ENCODE measurements at places on chromosomes 7 and 10.

GRCh38 chr10:82668221-82668895 is 793.4 kb downstream of the NRG3 start:
- no peak for DNase-seq

GRCh38 chr7:33770576-33770975 is 134.8 kb upstream of the BMPER start:
- no peak for DNase-seq

GRCh38 chr10:63547628-63548360 is 26.6 kb downstream of the REEP3 start:
- DNase-seq: no peak

DNA sequence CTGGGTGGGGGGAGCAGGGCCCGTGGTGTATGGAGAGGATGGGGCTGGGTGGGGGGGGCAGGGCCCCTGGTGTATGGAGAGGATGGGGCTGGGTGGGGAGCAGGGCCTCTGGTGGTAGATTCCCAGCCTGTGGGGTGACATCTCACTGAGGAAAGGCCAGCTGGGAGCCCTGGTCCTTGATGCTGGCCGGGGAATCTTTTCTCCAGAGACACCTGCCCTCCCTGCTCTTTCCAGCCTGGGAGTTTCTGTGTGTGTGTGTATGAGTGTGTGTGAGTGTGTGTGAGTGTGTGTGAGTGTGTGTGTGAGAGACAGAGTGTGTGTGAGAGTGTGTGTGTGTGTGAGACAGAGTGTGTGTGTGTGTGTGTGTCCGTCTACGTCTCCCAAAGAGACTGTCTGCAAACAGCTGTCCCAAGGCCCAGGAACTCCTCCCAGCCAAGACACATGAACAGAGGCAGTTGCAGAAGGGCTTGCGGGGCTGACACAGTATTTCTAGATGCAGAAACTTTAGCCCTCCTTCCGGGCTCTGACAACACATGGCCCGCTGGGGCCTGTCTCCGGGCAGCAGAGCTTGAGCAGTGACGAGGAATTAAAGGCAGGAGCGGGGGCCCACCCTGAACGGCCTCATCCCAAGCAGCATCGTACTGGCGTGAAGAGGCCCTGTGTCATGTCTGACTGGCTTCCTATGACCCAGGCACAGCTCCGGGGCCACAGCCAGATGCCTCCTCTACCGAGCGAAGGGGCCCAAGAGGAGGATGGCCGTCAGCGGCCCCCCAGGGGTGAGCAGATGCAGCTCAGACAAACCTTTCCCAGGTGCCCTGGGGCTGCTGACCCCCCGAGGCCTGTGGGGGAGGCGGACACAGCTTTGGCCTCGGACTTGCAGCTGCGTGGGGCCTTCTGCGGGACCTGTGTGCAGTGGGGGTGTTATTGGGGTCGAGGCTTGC is 24.3 kb downstream of the FAM20C start:
- no peak for DNase-seq

- peak; percentile 37 for DNase-seq
Measured at GRCh38 chr7:26397796-26398426, 106.2 kb downstream of the SNX10 start.

DNA sequence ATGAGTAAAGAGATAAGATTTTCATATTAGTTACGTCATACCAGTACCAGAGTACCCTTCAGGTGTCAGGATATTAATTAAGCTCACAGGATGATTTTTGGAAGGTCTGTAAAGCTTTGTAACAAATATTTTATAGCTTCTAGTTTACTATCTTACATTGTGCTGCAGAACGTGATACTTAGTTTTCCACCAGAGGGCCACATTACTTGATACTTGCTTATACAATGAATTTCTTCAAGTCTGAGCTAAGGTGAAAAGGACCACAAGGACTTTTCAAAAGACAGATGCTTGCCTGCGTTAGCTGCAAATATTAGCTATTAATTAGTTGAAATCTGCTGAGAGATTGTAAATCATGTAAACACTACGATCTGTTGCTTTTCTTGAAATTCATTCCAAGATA is 12.2 kb downstream of the FOXP2 start:
- no peak for DNase-seq

DNA sequence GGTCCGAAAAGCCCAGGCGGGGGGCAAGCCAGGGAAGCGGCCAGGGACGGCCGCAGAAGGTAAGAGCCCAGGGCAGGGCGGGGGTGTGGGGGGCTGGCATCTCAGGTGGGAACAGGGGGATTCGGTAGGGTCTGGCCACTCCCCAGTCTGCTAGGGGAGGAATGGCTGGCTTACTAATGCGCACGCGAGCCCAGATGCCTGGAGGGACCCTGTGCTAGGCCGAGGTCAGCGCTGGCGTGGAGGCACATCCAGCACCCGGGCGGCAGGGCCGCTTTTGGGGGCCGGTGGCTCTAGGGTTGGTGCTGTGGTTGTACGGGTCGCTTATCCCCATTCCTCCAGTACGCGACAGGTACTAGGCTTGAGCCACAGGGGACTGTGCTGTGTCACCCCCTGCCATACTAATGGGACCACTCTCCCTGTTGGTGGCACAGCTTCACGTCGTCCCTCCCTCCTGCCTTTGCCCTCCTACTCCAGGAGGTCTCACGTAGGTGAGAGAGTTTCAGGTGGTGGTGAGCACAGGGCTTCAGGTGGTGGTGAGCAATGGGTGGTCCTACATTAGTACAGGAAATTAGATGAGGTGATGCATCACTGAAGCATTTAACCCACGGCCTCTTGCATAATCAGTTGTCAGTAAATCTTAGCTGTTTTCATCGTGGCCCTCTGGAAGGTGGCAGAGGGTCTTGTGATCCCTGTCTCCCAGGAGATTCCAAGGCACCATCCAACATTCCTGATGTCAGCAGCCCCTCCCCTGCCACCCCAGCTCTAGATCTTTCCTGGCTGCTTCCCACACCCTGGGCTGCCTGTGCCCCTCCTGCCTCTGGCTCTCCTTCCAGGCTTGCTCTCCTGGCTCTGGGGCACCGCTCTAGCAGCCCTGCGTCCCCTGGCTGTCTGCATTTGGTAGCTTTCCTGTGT is 971 bp downstream of the AEBP1 start:
- DNase-seq: no peak

Measured in hematopoietic multipotent progenitor cell treated with erythropoietin and hydrocortisone succinate and interleukin-3 and kit ligand, for 8 days (in vitro differentiated cells).